NCI-H345 (cell line): ENCODE measurements at places on chromosomes 1 and 21.

- no peak for DNase-seq
These were observed 231.3 kb downstream of the SETD4 start for GRCh38 chr21:35829067-35829466.

DNA sequence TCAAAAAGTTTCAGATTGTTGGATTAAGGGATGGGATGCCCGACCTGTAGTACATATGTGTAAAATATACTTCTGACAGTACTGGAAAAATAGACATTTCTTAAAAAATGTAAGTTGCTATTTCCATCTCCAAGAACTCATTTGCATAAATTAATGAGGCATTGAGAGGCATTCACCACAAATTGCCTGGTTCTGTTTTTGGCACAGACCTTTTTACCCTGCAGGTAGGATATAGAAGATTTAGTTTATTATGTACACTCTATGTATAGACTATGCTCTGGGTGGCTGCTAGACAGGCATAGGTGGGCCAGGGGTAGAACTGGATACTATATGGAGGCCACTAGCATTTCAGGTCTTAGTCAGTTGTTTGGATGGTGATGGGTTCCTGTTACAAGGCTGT, 8.0 kb downstream of the CCDC17 start:
- DNase-seq: no peak

DNA sequence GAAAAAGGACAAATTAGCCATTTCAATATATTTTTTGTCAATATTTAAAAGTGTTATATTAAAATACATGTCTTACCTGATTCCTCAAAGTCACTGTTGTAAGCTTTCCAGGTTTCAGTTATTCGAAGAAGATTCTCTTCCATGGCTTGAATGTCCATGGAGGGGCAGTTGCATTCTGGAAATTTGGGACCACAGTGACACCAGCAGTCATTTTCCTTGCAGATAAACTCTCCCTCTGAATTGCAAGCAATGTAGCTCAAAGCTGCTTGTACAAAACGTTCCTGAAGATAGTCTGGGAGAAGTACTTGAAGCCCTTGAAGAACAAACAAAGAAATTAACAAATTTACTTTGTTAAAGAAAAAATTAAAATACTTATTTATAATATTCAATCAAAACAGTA, 251.7 kb downstream of the BRINP3 start:
- DNase-seq: no peak

DNA sequence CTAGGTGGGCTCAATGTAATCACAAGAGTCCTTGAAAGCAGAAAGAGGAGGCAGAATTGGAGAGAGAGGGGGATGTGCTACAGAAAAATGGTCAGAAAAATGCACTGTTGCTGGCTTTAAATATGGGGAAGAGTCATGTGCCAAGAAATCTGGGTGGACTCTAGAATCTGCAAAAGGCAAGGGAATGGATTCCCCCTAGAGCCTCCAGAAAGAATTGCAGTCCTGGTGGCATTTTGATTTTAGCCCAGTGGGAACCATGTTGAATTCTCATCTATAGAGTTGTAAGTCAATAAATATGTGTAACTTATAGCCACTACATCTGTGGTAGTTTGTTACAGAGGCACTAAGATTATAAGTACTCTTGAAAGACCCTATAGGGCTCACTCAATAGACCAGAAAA, 210.3 kb downstream of the ASTN1 start:
- no peak for DNase-seq

DNA sequence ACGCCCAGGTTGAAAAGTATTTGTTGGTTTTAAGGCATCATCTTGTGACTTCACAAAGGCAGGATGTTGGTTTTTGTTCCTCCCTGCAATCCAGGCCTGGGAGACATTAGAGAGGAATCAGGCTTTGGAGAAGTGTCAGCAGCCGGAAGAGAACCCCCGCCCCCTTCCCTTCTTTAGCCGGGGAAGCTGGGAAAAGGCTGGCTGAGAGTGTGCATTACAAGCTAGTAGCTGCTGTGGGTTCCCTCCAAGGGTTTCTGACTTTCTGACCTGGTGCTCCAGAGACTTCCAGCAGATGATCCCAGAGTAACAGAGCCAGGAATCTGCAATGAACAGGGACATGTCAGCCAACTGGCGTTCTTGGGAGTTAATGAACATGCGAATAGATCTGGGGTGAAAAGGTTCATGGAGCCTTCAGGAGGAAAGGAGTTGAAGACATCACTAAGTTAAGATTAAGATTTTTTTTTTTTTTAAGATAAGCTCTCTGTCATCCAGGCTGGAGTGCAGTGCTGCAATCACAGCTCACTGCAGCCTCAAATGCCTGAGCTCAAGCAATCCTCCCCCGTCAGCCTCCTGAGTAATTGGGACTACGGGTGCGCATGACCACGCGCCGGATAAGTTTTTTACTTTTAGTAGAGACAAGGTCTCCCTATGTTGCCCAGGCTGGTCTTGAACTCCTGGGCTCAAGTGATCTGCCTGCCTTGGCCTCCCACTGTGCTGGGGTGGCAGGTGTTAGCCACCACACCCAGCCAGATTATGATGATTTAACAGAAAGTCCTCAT, 7.5 kb downstream of the DISP3 start:
- no peak for DNase-seq

DNA sequence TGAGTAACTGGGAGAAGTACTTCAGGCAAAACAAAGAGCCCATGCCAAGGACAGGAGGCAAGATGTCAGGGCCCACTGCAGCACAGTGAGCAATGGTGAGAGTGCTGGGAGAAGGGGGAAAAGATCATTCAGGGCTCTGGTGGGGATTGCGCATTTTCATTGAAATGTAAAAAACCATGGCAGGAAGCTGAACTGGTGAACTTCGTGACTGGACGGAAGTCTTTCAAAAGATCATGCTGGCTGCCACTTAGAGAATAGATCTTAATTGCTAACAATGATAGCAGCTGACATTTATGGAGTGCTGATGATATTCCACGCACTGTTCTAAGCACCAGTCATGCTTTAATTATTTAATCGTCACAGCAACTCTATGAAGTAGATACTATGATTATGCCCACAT, 107.0 kb downstream of the TGFBR3 start:
- no peak for DNase-seq
